ENCODE measurements at places on chromosomes 16 and 17.

- no peak for DNase-seq
Observed at GRCh38 chr16:27642756-27643155, 92.8 kb downstream of the KATNIP start.

- DNase-seq: no peak
Observed at GRCh38 chr17:4544135-4544950, 10.8 kb downstream of the MYBBP1A start.

GRCh38 chr16:50697881-50698767 is 4.7 kb downstream of the NOD2 start:
- no peak for DNase-seq

- DNase-seq: no peak
Observed at GRCh38 chr17:1002412-1002753, 5.5 kb downstream of the TIMM22 start.
